Stimulated activated CD4-positive, alpha-beta T cell treated with anti-CD3 and anti-CD28 coated beads, Interleukin-1b, Interleukin-23, amount 100 ng/mL, for 4 hours (primary cell): ENCODE measurements at places on chromosomes 7 and 10.

DNA sequence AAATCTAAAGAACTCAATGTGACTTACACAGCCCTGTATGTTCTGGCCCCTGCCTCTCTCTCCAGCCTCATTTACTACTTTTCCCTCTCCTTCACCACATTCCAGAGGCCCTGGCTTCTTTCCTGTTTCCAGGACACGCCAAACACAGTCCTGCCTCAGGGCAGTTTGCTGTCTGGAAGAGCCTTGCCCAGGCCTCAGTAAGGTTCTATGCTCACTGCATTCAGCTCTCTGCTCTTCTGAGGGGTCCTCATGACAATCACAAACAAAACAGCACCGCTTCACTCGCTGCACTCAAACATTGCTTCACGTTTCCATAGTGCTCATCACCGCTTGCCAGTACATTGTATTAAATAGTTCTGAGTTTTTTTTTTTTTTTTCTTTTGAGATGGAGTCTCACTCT, 35.1 kb upstream of the GARS1 start:
- DNase-seq: no peak

GRCh38 chr7:100472854-100473499, 6.0 kb downstream of the TSC22D4 start:
- no peak for DNase-seq

- DNase-seq: no peak
Observed at GRCh38 chr10:124989526-124989925, 47.6 kb downstream of the ZRANB1 start.

DNA sequence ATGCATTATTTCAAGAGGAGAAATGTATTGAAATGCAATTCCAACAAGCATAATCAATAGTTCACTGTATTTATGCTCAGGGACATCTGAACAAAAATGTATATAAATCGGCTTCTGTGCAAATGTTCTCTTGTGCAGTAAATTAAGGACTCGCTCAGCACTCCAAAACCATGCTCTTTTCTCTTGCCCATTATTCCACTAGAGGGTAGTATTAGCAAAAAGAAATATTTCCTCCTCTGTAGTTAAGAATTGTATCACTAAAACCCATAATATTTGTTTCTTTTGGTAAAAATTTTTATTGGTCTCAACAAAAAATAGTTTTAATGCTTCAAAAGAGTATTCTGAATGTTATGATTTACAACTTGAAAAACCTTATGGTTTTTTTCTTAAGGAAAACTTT, 803.1 kb downstream of the PCDH15 start:
- no peak for DNase-seq

- no peak for DNase-seq
Observed at GRCh38 chr10:97279121-97279815, 13.2 kb downstream of the ARHGAP19 start.

GRCh38 chr7:4066206-4066605, 615.9 kb upstream of the FOXK1 start:
- DNase-seq: no peak

- DNase-seq: no peak
Observed at GRCh38 chr7:28293527-28293835, 112.9 kb upstream of the JAZF1 start.

DNA sequence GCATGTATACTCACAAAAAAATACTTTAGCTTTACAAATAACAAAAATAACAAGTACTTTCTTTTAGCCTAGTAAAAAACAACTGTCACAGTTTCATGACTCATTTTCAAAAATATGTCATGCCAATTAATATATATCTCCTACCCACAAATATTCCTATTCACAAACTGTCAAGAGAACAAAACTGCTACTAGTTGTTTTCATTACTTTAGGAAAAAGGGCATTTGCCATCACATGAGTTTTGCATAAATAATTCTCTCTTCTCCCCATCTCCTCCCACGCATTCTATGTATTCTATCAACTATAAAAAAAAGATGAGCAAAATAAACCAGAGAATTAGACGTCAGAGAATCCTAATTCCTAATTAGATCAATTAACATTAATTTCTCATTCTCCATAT, 87.6 kb downstream of the PIP4K2A start:
- no peak for DNase-seq

GRCh38 chr7:70857793-70858545, 274.0 kb upstream of the GALNT17 start:
- DNase-seq: no peak

- DNase-seq: no peak
Observed at GRCh38 chr7:149713061-149713730, 60.2 kb downstream of the ZNF467 start.

- no peak for DNase-seq
Observed at GRCh38 chr7:104362756-104363155, 34.4 kb downstream of the LHFPL3 start.

DNA sequence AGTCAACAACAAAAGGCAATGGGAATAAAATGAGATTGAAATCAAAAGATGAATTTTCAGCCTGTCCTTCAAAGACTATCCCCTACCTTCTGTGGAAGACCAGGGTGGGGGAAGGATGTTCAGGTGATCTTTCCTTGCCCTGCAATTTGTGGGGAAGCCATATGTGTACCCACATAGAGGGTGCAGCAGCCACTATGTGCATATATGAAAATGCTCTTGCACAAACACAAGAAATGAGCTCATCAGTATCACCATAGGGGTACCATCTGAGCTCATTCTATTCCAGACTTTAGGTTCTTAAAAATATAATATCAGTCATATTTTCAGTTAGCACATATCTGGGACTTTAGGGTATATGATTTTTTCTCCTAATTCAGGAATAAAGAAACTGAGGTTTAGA, 17.7 kb downstream of the GIMAP5 start:
- DNase-seq: no peak

- no peak for DNase-seq
Observed at GRCh38 chr7:29356631-29357030, 162.1 kb downstream of the CHN2 start.

- DNase-seq: no peak
Observed at GRCh38 chr7:120586571-120586970, 271.4 kb downstream of the TSPAN12 start.

DNA sequence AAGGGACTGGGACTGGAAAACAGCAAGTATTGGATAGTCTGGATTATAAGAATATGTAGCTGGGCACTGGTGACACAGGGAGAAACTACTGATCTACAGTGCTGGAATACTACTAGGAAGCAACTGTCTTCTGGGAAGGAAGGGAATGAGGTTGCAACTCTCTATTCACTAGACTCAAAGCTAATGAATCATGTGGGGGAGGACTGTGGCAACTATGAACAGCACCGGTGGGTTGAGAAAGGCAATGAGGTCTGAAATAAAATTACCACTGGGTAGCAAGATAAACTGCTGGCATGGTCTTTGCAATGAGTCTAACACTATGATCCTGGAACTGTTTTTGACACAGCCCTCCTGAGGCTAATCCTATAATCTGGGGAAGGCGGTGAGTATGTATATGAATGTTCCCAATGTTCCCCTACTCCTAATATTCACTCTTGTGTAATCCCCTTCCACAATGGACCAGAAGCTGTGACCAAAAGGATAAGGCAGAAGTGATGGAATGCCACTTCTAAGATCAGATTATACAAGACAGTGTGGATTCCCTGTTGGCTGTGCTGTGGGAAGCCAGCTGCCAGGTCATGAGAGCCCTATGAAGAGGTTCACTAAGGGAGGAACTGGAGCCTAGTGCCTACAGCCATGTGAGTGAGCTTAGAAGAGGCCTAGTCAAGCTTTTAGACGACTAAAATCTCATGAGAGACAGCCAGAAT, 101.3 kb upstream of the DNAJB12 start:
- DNase-seq: no peak

DNA sequence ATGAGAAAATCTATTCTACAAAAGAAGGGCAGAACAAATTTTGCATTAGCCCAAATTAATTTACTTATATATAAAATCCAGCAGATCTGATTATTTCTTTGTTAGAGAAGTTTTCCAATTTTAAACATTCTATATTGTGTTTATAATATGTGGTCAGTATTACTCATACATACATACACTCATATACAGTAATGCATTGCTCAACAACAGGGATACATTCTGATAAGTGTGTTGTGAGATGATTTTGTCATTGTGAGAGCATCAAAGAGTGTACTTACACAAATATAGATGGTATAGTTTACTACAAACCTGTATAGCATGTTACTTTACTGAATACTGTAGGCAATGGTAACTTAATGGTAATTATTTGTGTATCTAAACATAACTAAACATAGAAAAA, 239.6 kb upstream of the ETV1 start:
- no peak for DNase-seq

DNA sequence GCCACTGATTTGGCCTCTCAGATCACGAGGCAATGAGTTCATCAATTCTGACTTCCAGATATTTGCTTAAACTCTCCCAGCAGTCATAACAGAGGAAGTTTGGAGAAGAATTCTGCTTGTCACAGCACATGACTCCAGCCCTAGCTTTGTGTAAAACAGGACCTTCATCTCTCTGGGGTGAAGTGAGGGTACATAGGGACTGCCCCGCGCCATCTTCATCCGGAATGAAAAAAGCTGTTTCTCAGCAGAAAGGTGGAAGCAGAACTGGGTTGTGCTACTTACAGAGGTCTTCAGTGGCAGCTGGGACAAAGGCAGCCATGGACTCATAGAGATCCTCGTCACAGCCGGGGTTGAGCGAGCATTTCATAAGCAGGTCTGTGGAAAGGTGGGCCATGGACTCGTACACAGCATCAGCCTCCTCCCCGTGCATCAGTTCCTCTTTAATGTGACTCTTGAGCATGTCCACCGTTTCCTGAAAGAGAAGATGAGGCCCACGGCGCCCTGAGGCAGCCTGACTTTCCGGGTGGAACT, 58.4 kb upstream of the TM9SF3 start:
- DNase-seq: no peak

DNA sequence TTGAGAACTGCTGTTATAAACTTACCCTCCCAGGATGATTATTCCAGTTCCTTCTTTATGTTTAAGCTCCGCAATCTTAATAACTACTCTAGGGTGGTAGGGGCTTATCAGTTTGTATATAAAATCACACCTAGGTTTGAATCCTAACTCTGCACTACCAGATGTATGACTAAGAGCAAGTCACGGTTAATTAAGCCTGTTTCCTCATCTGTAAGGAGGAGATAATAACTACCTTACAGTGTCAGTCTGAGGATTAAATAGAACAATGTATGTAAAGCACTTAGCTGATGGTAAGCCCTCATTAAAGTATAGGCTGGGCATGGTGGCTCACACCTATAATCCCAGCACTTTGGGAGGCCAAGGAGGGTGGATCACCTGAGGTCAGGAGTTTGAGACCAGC, 9.2 kb downstream of the DNA2 start:
- DNase-seq: no peak

DNA sequence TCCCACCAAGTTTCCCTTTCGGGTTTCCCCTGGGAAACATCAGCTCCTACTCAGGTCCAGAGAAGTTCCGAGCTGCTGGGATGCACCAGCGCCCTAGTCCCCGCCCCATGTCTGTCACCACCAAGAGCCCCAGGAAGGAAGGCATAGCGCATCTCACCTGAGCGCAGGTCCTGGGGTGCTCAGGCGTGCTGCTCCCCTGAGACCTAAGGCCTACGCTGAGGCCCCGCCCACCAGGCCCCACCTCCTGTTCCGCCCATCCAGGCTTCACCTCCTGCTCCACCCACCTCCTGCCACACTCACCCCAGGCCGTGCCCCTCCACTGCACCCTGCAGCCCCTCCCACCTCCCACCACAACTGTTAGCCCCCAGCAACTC, 1.2 kb upstream of the TFR2 start:
- no peak for DNase-seq

- DNase-seq: no peak
Observed at GRCh38 chr7:126658684-126659083, 594.1 kb downstream of the GRM8 start.

- no peak for DNase-seq
Observed at GRCh38 chr7:15330943-15331342, 230.9 kb downstream of the AGMO start.

- DNase-seq: no peak
Observed at GRCh38 chr10:65313406-65313805, 1612.4 kb upstream of the LRRTM3 start.

DNA sequence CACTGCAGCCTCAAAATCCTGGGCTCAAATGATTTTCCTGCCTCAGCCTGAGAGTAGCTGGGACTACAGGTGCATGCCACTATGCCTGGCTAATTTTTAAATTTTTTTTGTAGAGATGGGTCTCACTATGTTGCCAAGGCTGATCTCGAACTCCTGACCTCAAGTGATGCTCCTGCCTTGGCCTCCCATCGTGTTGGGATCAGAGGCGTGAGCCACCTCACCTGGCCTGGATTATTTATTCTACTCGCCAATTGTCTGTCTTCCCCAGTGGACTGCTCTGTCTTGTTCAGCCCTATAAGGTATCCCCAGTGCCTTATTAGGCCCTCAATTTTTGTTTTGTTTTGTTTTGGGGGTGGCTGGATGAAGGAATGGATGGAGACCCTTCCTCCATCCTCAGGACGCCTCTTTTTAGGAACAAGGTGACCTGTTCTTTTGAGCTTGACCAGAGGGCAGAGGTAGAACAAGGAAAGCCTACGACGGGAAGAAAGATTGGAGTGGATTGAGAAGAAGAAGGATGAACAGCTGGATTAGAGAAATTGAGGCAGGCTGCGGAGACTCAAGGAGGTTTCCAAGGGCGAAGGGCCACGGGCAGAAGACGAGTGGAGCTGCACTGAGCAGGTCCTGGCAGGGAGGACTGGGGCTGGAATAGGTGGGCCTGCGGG, 541 bp upstream of the DENND10 start:
- DNase-seq: no peak

DNA sequence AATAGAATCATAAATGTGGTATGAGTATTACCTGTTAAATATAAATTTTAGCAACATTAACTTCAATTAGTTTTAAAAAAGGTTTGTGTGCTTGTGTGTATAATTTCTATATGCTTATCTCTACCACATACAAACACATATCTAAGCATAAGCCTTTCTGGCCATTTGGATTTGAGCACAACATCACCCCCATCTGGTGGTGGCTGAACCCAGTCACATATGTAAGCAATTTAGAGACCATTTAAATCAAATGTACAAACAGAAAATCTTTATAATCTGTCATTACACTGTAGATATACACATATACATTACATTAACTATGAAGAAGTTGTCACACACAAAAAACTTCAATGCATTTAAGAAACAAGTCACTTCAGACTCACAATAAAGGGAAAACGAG, 31.7 kb downstream of the GPR22 start:
- DNase-seq: no peak

DNA sequence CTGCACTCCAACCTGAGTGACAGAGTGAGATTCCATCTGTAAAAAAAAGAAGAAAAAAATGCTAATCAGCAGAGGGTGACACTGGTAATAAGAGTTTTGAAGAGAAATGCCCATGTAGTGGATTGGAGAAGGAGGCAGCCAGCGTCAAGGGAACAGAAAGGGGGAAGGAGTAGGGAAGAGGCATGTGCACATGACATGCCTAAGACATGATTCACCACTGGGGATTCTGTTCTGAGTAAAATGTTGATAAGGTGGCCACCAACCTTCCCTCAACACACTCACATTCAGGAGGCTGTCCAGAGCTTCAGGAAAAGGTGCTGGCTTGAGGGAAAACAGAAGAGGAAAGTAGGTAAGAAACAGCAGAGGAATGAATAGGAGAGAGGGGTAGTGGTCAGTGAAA, 39.9 kb downstream of the AKR1D1 start:
- DNase-seq: no peak
